ENCODE measurements at places on chromosomes 5 and 9. TPM values are rescaled to one million over a fixed set of nuclear protein-coding genes. Genes with fewer than 3 reads are reported as not detected.

Gene IZUMO3
- total RNA-seq, result not detected

- no peak for DNase-seq
- no peaks in the 10 kb centered on the region for H3K4me1 ChIP-seq
- H3K27ac ChIP-seq, result no peak overlapping the region
- H3K4me3 ChIP-seq, result no peak overlapping the region
Measured at GRCh38 chr5:31412324-31412723, 119.6 kb downstream of the DROSHA start.

Gene SCGB3A2
- not detected for total RNA-seq

Gene CXCL14
- not detected for total RNA-seq

DNA sequence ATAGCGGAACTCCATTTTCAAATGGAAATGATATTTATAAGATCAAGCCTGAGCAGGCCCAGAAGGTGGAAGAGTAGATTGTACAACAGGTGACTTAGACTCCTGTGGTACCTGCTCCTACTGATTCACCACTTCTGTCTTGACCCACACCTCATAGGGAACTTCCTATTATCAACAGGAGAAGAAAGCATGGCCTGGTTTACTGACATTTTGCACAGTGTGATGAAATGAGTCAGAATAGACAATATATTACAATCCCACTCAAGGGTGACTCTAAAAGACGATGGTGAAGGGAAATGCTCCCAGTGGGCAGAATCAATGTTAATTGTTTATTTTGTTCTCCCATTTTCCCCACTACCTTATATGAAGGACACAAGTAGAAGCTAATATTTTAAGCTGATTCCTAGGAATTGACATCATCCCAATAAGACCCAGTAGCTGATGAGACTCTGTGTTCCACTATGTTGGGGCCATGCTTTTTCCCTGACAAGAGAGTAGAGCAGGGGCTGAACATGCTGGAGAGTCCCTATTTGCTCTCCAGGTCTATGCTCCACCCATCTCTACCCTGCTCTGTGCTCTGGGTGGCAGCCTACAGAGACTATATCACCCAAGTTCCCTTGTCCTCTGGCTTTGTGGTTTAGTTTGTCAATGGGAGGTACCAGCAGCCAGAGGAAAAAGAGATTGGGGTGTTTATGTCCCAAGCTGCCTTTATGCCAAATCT is 163.4 kb upstream of the FSTL4 start:
- H3K4me3 ChIP-seq, result no peak overlapping the region
- H3K4me1 ChIP-seq, result no peaks in the 10 kb centered on the region
- DNase-seq, result no peak

GRCh38 chr5:125717209-125717608 is 706.0 kb upstream of the GRAMD2B start:
- no peaks in the 10 kb centered on the region for H3K4me1 ChIP-seq
- H3K27me3 ChIP-seq, result no peaks in the 10 kb centered on the region
- H3K36me3 ChIP-seq, result no peaks in the 10 kb centered on the region
- no peak overlapping the region for H3K4me3 ChIP-seq
- no peak overlapping the region for H3K27ac ChIP-seq

Gene HMCN2
- not detected for total RNA-seq

Gene FOXD4L6
- total RNA-seq, result not detected

DNA sequence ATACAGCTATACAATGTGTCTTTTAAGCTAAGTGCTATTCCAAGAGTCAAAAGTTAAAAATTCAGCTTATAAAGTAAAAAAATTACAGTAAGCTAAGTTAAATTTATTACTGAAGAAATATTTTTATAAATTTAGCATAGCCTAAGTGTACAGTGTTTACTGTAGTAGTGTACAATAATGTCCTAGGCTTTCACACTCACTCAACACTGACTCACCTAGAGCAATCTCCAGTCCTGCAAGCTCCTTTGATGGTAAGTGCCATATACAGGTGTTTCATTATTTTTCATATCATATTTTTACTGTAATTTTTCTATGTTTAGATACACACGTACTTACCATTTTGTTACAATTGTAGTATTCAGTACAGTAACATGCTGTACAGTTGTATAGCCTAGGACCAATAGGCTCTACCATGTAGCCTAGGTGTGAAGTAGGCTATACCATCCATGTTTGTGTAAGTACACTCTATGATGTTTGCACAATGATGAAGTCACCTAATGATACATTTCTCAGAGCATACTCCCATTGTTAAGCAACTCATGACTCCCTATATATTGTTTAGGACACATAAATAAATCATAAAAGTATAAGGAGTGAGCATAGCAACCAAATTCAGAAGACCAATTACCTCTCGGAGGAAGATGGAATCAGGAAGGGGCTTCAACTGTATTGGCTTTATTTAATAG is 165.1 kb upstream of the SLC30A5 start:
- no peaks in the 10 kb centered on the region for H3K36me3 ChIP-seq
- no peaks in the 10 kb centered on the region for H3K4me1 ChIP-seq
- H3K27ac ChIP-seq, result no peak overlapping the region
- H3K4me3 ChIP-seq, result no peak overlapping the region

- H3K27ac ChIP-seq, result no peak overlapping the region
- no peak for DNase-seq
- H3K4me3 ChIP-seq, result no peak overlapping the region
- no peaks in the 10 kb centered on the region for H3K36me3 ChIP-seq
Measured at GRCh38 chr5:133902511-133903118, 65.8 kb downstream of the C5orf15 start.

Gene IL33
- not detected for total RNA-seq

- H3K27ac ChIP-seq, result no peak overlapping the region
- no peak overlapping the region for H3K4me3 ChIP-seq
- H3K36me3 ChIP-seq, result peaks cover 22% of the 10 kb centered on the region
- DNase-seq, result no peak
- H3K4me1 ChIP-seq, result peaks cover 83% of the 10 kb centered on the region
- no peaks in the 10 kb centered on the region for H3K27me3 ChIP-seq
Measured at GRCh38 chr9:127772603-127773002, 5.9 kb downstream of the SH2D3C start.

Gene GRXCR2
- not detected for total RNA-seq

DNA sequence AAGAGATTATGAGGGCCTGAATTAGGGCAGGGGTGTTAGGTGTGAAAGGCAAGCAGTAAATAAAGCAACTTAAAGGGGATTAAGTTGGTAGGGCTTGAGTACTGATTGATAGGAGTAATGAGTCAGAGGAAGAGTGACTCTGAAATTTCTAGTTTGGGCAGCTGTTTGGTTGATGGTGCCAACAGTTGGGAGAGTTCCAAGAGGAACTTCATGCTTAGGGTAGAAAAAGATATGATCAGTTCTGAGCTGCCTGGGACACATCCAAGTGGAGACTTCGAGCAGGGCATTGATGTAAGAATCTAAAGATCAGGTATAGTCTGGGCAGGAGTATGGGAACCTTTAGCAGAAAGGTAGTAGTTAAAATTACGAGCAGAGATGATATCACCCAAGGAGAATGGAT is 10.2 kb downstream of the MAMDC2 start:
- no peaks in the 10 kb centered on the region for H3K36me3 ChIP-seq
- H3K4me3 ChIP-seq, result no peak overlapping the region
- H3K27ac ChIP-seq, result no peak overlapping the region
- no peak for DNase-seq
- no peaks in the 10 kb centered on the region for H3K27me3 ChIP-seq

GRCh38 chr9:2209400-2209799 is 194.3 kb downstream of the SMARCA2 start:
- DNase-seq, result no peak
- H3K27ac ChIP-seq, result no peak overlapping the region
- no peaks in the 10 kb centered on the region for H3K4me1 ChIP-seq
- H3K36me3 ChIP-seq, result no peaks in the 10 kb centered on the region

GRCh38 chr5:76717222-76718083 is 1.5 kb downstream of the F2R start:
- peaks cover 26% of the 10 kb centered on the region for H3K4me1 ChIP-seq
- no peaks in the 10 kb centered on the region for H3K27me3 ChIP-seq
- no peak overlapping the region for H3K27ac ChIP-seq

Measured in CD4-positive, alpha-beta memory T cell (primary cell).